AG08395 (cell line): ENCODE measurements at places on chromosomes 1 and 21.

GRCh38 chr21:46317710-46318463 lies 5.8 kb downstream of the C21orf58 start:
- DNase-seq, result no peak

- DNase-seq, result no peak
Observed at GRCh38 chr21:36048357-36048756, 12.0 kb downstream of the SETD4 start.

DNA sequence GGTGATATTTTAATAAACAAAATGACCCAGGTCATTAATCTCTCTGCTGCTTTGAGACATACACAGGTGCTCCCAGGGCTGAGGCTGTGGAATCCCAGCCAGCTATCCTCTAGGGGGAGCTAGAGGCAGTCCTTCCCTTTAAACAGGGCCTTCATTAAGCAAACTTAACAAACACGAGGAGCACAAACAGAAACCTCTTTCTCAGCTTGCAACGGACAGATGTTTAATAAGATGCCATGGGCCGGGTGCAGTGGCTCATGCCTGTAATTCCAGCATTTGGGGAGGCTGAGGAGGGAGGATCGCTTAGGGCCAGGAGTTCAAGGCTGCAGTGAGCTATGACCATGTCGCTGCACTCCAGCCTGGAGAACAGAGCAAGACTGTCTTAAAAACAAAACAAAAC lies 106.7 kb downstream of the HIVEP3 start:
- peak; percentile 57 for DNase-seq

DNA sequence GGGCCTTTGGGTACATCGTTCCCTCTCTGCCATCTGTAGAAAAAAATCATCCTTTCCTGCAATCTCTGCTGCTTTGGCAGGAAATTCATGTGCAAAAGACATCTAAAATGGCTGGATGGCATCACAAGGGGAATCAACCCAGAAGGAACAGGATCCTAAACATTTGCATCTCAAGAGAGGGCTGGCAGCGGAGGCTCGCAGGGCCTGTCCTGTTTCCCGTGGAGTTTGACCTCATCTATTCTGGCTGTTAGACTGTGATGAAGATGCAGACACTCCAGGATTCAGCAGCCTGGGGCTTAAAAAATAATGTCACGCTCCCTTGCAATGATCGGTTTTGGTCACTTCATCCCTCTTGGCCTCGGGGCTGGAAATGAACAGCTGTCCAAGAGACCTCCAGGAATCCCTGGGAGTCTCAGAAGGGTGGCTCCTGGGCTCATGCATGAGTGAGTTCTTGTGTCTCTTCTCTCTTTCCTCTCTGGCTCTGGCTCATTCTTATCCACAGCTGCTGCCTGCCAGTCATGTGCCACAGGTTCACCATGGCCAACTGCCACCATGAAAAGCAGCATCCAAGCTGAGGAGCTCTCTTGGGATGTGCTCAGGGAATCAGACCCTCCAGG lies 16.1 kb upstream of the PCP4 start:
- DNase-seq, result no peak

DNA sequence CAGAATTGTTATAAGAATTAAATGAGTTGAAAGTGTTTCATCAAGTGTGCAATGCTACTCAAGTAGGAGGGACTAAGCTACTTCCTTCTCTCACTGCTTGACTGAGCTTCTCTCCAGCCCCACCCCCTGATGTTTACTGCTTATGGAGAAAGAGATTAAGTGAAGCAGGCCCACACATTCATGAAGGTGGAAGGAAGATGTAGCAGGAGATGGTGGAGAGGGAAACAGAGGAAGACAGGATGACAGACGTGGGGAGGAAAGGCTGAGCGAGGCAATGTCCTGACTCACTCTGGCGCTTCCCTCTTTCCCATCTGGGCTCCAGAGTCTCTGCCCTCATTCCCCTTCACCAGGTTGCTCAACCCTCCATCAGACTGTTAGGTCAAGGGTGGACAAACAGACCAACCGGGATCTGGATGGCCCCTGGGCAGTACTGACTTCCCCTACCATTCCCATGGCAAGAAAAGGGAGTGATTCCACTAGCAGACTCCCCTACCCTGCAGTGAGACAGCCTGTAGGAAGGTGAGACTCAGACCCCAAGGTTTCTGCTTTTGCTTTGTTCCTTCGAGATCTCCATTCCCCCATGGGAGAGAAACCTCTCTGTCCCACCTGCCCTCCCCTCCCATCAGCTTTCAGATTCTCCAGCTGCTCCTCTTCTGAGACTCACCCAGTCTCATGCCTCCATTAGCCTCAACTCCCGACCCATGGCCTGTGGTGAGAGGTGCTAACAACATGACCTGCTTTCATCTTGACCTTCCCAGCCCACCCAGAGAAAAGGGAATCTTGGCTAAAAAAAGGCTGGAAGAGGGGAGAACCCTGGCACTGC lies 3.1 kb upstream of the ARHGEF2 start:
- DNase-seq, result peak; percentile 72

DNA sequence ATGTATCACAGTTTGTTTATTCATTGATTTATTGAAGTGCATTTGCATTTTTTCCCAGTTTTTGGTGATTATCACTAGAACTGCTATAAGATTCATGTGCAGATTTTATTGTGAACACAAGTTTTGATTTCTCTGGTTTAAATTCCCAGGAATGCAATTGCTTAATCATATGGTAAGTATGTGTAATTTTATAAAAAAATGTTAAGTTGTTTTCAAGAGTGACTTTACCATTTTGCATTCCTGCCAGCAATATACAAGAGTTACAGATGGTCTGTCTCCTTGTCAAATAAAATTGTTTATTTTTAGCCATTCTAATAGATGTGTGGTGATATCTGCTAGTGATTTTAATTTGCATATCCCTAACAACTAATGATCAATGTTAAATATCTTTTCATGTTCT lies 127.3 kb upstream of the APP start:
- peak; percentile 2 for DNase-seq

DNA sequence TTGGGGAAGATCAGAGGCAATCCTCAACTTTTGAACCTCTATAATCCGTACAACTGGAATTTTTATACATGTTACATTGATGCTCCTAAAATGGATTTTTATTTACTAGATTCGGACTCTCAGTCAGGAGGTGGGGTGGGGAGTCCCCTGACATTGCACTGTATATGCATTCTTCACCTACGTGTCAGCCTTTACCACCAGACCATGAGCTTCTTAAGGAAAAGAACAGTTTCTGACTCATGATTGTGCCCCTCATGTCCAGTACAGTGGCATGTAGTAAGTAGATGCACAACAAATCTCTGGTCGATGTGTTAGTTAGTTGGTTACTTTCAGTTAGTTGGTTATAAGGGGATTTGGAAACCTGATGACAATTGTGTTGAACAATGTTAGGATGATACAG lies 15.4 kb downstream of the LPAR3 start:
- no peak for DNase-seq

DNA sequence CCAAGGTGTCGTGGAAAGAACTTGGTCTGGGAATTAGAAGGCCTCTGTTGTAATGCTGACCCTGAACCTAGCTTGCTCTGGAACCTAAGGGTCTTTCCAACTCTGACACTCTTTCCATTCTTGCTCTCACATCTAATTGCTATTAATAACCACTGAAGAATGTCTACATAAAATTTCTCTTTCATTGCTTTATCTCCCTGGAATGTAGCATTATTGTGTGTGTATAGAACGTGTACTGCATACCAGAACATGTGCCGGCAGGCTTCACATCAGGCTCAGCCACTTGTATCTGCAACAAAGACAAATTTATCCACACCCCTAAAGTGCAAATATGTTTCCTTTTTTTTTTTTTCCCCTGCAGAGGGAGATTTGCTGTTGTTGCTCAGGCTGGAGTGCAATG lies 13.9 kb upstream of the LAX1 start:
- DNase-seq, result peak; percentile 32

- DNase-seq, result no peak
Observed at GRCh38 chr1:199295107-199295506, 656.3 kb downstream of the PTPRC start.

DNA sequence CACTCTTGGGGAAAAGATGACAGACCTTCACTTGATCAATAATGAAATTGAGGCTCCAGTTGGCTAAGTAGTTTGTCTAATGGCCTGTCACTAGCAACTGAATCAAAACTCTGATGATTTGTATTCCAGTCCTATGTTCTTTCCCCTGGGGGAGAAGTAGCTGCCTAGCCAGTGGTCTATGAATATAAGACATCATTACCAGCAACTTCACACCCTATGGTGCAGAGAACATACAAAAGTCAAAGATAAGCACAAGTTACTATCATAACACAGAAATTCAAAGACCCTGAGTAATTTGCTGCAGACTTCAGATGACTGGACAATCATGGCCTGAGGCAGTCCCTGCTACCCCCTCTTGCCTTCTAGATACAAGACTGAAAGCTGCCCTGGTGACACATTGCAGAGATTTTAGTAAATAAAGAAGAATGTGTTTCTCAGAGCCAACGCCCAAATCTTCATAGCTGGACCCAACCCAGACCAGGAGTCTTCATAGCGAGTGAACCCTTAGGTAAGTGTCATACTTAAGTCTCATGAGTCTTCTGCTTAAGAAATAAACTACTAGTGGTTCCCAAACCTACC lies 993 bp downstream of the PDZK1 start:
- peak; percentile 43 for DNase-seq

DNA sequence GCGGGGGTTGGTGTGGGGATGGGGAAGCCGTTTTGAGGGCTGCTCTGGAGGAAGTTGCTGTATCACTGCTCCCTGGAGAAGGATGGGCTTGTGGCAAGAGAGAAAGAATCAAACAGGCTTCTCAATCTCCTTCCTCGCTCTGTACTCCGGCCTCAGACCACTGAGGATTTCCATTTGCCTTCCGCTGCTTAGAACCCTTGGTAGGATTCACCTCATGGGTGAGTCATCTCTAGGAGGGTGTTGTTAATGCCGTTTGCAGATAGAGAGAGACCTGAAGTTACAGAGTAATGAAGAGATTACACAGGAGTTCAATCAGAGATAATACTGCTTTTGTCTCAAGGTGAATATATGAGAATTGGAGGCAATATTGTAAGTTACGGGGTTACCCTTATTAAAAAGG lies 15.3 kb downstream of the SLC35F3 start:
- no peak for DNase-seq

- no peak for DNase-seq
Observed at GRCh38 chr1:162022626-162023025, 1.0 kb downstream of the OLFML2B start.

- no peak for DNase-seq
Observed at GRCh38 chr1:207603777-207604176, 41.2 kb upstream of the CR1L start.

GRCh38 chr21:42880352-42880751 lies 1.0 kb upstream of the WDR4 start:
- no peak for DNase-seq

DNA sequence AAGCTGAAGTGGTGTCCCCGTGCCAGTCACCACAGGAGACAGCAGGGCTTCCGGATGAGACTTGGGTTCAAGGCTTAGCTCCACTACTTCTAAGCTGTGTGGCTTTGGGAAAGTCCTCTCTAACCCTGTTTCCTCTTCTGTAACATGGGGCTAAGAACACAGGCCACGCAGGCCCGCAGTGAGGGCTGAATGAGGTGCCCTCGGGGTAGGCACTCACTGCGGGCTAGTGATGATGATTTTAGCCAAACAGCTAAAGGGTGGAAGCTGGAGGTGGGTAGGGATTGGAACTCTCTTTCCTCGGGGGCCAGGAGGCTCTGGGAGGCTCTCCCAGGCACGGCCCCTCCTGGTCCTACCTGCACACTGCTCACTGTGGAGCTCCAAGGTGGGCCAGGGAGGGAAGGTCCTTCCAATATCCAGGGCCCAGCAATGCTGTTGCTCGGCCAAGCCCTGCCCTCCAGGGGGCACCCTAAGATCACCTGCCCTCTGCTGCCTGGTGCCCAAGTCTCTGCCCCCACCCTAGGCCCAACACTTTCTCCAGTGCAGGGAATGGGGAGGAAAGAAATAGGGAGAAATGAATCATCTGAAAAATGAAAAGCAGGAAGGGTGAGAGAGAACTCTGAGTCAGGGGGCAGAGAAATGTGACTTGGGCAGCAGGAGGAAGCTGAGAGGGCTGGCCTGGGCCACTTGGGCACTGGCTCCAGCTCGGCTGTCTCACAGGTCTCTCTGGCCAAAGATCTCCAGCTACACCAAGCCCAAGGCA lies 19.2 kb upstream of the EVA1B start:
- peak; percentile 77 for DNase-seq

- DNase-seq, result no peak
Observed at GRCh38 chr1:20154301-20154831, 15.2 kb downstream of the PLA2G2F start.

- no peak for DNase-seq
Observed at GRCh38 chr1:2874607-2875480, 73.4 kb upstream of the TTC34 start.
